ENCODE measurements at places on chromosomes 13 and 19. TPM values are rescaled to one million over a fixed set of nuclear protein-coding genes. Genes with fewer than 3 reads are reported as not detected.

The LDLR gene
- polyA plus RNA-seq: 59.3 TPM

The DNAJB1 gene
- polyA plus RNA-seq: 43.2 TPM

The CD79A gene
- 0.47 TPM for polyA plus RNA-seq

The PNMA8C gene
- polyA plus RNA-seq: 0.44 TPM

The ZNF428 gene
- polyA plus RNA-seq: 21.1 TPM

The TRPC4 gene
- 1.1 TPM for polyA plus RNA-seq

The SULT2A1 gene
- not detected for polyA plus RNA-seq

The TJP3 gene
- polyA plus RNA-seq: 14.1 TPM

The USHBP1 gene
- polyA plus RNA-seq: 4.0 TPM

The PEX11G gene
- polyA plus RNA-seq: 3.1 TPM

The THSD8 gene
- polyA plus RNA-seq: 42.2 TPM

The C19orf67 gene
- not detected for polyA plus RNA-seq

The TNFRSF19 gene
- polyA plus RNA-seq: 0.21 TPM

The WDR88 gene
- polyA plus RNA-seq: not detected

The MBD3L2 gene
- not detected for polyA plus RNA-seq

The SLITRK6 gene
- polyA plus RNA-seq: 0.92 TPM

The LCP1 gene
- 1.9 TPM for polyA plus RNA-seq

The TSHZ3 gene
- 3.8 TPM for polyA plus RNA-seq

The C19orf81 gene
- polyA plus RNA-seq: 67.9 TPM

The ZNF430 gene
- polyA plus RNA-seq: 13.1 TPM

The ACP5 gene
- polyA plus RNA-seq: 5.6 TPM

The FCAR gene
- polyA plus RNA-seq: not detected

The LILRB5 gene
- polyA plus RNA-seq: not detected

The CASP14 gene
- polyA plus RNA-seq: not detected

The GPC6 gene
- 6.4 TPM for polyA plus RNA-seq

The MISP gene
- 0.40 TPM for polyA plus RNA-seq

The IRS2 gene
- 3.6 TPM for polyA plus RNA-seq

The CD177 gene
- not detected for polyA plus RNA-seq

The RBM42 gene
- 82.9 TPM for polyA plus RNA-seq

The GARIN5A gene
- polyA plus RNA-seq: 25.0 TPM

The C2CD4C gene
- 2.1 TPM for polyA plus RNA-seq

The ADGRE2 gene
- polyA plus RNA-seq: 2.3 TPM

The TYROBP gene
- 0.99 TPM for polyA plus RNA-seq

The TEKTIP1 gene
- 0.50 TPM for polyA plus RNA-seq

The ZNF576 gene
- 16.9 TPM for polyA plus RNA-seq

The SIGLEC5 gene
- polyA plus RNA-seq: not detected

The NUP58 gene
- polyA plus RNA-seq: 27.6 TPM

The PLVAP gene
- not detected for polyA plus RNA-seq

The COL5A3 gene
- 1.2 TPM for polyA plus RNA-seq

The ZNF560 gene
- polyA plus RNA-seq: not detected

The ZNF541 gene
- 0.26 TPM for polyA plus RNA-seq

The ZSCAN5A gene
- 10.2 TPM for polyA plus RNA-seq

The TUBA3C gene
- polyA plus RNA-seq: not detected

The FGF22 gene
- polyA plus RNA-seq: 1.1 TPM

The KIR2DL4 gene
- not detected for polyA plus RNA-seq

The ZNF606 gene
- 11.4 TPM for polyA plus RNA-seq

The TSSK6 gene
- 0.28 TPM for polyA plus RNA-seq

The BST2 gene
- polyA plus RNA-seq: 24.9 TPM

The FFAR1 gene
- polyA plus RNA-seq: not detected

The ZNF284 gene
- polyA plus RNA-seq: 1.4 TPM

The NKG7 gene
- polyA plus RNA-seq: not detected

Measured in GM23338 (cell line).